DMS53 (cell line): ENCODE measurements at places on chromosomes 13 and 19.

- no peak for DNase-seq
Observed at GRCh38 chr19:23002690-23003422, at the start of gene ZNF728. Gene ZNF728 (minus strand): TSS chr19:23003176. CDS start chr19:23003030, 146 bp downstream.

DNA sequence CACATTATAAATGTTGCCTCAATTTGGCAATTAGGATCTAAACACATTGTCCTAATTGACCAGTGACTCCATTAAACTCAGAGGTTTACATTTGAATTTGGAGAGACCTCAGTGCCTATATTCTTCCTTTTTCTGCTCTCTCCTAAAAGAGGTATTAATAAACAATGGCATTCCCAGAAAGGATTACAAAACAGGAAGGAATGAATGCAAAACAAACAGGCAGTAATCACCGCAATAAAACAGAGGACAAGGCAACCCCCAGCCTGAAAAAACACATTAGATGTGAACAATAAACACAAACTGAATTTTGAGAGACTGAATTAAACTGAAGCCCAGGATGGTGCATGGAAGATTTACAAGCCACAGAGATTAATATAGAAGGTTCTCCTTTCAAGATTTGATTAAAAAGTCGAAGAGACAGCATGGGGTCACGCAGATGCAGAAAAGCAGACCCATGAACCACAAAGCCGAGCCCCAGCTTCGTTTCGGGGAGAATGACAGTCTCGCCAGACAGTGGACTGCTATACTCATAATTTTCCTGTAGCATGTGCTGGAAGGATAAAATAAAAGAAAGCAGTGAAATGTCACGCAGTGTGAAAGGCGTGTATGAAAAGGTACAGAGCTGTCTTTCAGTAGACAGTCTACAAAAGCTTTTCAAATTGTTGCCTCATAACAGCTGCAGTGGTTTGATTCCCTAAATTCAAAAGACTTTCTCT, 503.0 kb downstream of the LIG4 start:
- no peak for DNase-seq

DNA sequence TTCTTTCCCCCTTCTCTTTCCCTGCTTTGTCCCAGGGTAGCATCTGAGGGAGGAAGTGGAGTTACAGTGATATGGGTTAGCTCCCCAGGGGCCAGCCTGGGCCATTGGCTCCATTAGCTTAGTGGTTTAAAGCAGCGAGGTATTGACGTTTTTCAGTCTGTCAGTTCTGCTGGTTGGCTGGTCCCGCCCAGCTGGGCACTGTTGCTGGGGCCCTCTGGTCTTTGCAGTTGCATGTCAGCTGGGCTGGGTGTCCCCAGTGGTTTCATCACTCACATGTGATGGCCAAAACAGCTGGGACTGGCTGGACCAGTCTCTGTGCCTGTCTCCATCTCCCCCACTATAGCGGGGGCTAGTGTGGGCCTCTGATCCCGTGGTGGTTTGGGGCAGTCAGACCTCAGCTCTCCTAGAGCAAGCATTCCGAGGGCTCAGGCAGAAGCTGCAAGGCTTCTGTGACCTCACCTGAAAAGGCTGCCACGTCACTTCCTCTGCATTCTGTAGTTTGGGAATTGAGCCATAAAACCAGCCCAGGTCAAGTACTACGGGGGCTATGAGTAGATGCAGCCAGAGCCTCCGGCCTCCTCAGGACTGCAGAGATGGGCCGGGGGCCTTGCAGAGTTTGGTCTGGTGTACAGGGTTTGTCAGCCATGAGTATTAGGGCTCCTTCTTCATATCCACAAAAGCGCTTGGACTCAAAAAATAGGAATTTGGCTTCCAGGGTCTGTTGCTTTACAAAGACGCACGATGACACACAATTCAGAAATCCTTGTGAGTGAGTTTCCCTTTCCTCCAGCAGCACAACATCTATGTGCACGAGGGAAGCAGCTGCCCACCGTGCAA, 30.0 kb downstream of the TSSK6 start:
- no peak for DNase-seq

DNA sequence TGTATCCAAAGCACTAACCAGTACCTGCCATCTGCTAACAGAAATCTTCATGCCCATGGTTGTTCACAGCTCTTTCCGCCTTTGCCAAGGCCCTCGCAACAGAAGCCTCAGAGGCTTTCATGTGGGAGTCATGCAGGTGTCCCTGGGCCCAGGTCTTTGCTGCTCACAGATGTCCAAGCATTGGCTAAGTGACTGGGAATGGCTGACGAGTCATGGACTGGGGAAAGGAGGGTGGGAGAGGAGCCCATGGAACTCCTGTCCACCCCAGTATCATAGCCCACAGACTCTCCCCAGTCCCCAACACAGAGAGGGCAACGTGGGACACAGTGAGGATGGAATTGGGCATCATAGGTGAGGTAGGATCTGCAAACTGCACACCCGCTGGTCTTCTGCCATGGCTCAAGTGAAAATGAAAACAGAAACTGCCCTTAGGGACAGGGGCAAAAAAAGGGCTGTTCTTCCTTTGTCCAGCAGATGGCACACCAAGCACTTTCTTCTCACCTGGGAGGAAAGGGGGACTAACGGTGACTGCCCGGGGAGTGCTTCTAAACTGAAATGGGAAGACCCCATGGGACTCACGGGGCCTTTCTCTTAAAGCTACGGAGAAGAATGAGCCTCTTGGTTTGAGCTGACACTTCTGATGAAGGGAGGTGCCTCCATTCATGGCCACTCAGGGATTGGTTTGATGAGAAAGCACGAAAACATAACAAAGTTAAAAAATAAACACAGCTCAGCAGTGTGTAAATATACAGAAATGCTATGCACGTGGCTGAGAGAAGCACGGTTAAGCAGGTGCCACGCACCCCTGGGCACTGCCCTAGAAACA, 11.1 kb upstream of the DHRS12 start:
- peak; percentile 83 for DNase-seq

GRCh38 chr19:15651791-15652190, 11.1 kb downstream of the CYP4F3 start:
- no peak for DNase-seq

DNA sequence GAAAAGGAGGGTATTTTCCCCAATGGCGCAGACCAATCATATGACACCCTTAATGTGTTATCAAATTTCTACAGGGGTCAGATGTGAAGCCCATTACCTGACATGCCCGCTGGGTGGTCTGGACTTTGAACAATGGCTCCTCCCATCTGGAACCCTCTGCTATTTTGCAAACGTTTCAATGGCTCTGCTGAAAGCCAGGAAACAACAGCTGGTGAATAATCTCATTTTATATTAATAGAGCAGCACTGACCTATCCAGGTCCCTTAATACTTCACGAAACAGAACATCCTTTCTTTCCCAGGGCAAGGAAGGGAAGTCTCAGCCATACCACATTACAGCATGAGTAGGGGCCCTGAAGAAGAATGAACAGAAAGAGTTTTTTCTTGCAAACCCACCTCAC, 20.3 kb upstream of the KPNA3 start:
- no peak for DNase-seq

GRCh38 chr13:109792416-109793059, 6.2 kb upstream of the IRS2 start:
- DNase-seq, result no peak
